ENCODE measurements at places on chromosomes 7 and 10. TPM values are rescaled to one million over a fixed set of nuclear protein-coding genes. Genes with fewer than 3 reads are reported as not detected.
A peak's percentile ranks its signal among the peaks of the same experiment; 100 is the strongest.

DNA sequence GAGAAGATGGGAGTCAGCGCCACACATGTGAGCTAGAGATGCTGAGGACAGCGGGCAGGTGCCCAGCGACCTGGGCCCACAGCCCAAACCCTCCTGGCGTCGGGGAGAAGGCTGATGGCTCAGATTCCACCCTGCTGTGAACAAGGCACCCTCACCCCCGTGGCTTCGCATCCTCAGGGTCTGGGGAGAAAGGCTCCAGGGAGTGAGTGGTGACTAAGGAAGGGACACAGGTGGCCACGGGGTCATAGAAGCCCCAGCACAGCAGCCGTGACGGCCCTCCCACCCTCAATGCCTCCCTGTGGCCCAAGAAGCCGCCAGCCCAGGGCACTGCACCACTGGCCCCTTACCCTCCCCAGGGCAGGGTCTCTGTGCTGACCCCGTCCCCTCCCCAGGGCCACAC is 19.6 kb downstream of the INTS1 start:
- DNase-seq, result no peak

GRCh38 chr7:51255036-51255435 is 61.6 kb downstream of the COBL start:
- no peak for DNase-seq

DNA sequence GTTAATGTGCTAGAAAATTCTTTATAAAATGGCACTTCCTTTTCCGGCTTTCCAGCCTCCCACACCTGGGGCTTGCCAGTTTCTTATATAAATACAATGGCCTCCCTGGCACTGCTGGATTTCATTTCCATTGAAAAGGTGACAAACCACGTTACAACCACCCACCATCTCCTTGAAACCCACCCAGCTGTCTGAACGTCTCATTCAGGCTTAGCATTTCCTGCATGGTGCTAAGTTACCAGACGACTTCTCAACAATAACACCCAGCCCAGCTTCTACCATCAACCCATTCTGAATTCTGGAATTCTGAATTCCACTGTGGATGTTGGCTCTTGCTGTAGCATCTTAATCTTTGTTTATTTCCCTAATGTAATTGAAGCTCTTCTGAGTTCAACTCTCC is 499.8 kb upstream of the CELF2 start:
- DNase-seq, result no peak

- DNase-seq, result no peak
Measured at GRCh38 chr10:78457804-78458482, 424.3 kb downstream of the RPS24 start.

DNA sequence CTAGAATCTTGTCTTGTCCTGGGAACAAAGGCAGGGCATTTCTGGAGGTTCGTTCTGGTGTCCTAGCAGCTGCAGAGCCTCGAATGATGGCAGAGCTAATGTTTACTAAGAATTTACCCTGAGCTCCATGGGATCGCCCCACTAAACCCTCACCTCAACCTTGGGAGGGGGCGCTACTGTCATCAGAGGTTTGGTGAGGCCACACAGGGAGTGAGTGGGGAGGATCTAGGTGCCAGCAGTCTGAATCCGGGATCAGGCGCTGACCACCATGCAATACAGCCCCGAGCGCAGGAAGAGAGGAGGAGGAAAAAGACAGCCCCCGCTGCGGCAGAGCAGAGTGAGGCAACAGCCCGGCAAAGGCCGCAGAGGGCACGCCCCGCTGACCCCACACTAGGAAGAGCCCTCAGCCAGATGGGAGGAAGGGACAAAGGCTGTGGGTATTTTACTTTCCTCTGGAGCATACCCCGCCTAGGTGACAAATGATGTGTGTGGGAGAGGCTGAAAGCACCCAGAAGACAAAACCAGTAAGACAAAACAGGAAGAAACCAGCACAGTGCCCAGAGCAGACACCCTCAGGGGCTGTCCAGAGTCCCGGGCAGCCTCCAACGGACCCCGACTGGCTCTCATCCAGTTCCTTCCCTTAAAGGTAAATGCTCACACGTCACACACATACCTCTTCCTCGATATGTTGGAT is 103.5 kb downstream of the FAM53B start:
- DNase-seq, result peak; percentile 11

DNA sequence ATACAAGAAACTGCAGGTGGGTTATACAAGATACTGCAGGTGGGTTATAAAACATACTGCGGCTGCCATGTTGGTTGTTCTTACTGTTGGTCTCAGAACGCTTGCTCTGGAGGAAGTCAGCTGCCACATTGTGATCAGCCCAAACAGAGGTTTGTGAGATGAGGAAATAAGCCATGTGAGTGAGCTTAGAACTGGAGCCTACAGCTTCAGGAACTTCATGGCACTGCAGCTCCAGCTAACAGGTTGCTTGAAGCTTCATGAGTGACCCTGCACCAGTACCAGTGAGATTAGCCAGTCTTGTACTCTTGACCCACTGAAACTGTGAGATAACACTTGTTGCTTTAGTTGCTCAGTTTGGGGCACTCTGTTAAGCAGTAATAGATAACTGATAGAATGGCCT is 74.5 kb upstream of the PRKCQ start:
- no peak for DNase-seq

- DNase-seq, result no peak
Measured at GRCh38 chr7:3439333-3440030, 138.4 kb downstream of the SDK1 start.

Gene CYTH3
- 20.2 TPM for polyA plus RNA-seq

- no peak for DNase-seq
Measured at GRCh38 chr10:101614663-101615524, 26.8 kb downstream of the DPCD start.

Gene MIOS
- 27.1 TPM for polyA plus RNA-seq

Gene SKIDA1
- polyA plus RNA-seq, result 4.3 TPM

Gene PWWP2B
- polyA plus RNA-seq, result 11.8 TPM

DNA sequence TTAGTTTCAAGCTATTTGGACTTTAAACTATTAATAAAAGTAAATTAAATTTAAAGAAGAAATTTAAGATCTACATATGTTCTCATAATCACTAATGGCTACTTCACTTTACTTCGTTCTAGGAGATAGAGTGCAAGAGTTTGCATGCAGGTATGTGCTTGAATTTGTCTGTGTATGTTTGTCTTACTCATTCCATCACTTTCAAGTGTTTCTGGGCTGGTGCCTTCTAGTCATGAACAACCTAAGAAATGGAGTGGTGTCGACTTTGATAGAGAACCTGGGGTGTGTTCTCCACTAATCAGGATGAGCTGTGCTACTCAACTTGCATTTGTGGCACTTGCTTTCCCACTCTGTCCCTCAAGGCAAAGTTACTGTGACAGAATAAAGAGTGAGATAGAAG is 169.9 kb downstream of the KCND2 start:
- DNase-seq, result no peak

GRCh38 chr10:22942437-22942836 is 14.6 kb downstream of the ARMC3 start:
- no peak for DNase-seq

- no peak for DNase-seq
Measured at GRCh38 chr10:78690354-78691111, 378.2 kb upstream of the ZMIZ1 start.

GRCh38 chr10:117865945-117866344 is 180.8 kb downstream of the RAB11FIP2 start:
- no peak for DNase-seq

Gene CACNB2
- polyA plus RNA-seq, result 101 TPM

- no peak for DNase-seq
Measured at GRCh38 chr10:46545861-46546590, 10.4 kb downstream of the GPRIN2 start.

Gene TUBAL3
- not detected for polyA plus RNA-seq

Gene VCL
- 162 TPM for polyA plus RNA-seq

Gene MCM10
- 6.9 TPM for polyA plus RNA-seq

Gene FBXL13
- 3.4 TPM for polyA plus RNA-seq

Gene PRPS1L1
- not detected for polyA plus RNA-seq

Gene MMRN2
- 7.3 TPM for polyA plus RNA-seq

Gene ITIH2
- not detected for polyA plus RNA-seq

DNA sequence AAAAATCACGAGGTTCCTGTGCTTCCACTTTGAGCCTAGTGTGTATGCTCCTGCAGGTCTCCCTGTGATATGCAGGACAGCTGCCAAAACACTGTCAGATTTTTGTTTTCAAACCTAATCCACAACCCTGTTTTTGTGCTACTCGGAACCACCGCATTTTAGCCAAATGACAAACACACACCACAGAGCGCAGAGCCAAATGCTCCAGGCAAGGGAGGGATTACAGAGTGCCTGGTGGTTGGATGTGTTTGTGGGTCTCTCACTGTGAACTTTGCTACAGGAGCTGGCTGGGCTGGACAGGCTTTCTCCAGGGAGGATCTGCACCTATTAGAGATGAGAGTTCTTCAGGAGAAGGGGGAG is 5.7 kb upstream of the RBM28 start:
- DNase-seq, result no peak

- DNase-seq, result no peak
Measured at GRCh38 chr10:6033954-6034353, 28.2 kb downstream of the IL2RA start.

Gene PVRIG
- polyA plus RNA-seq, result 2.3 TPM

GRCh38 chr7:681551-682307 is 44.8 kb upstream of the DNAAF5 start:
- DNase-seq, result no peak

Gene SFTPA1
- not detected for polyA plus RNA-seq

Gene MUC12
- not detected for polyA plus RNA-seq

GRCh38 chr10:84525120-84525806 is 196.9 kb downstream of the CCSER2 start:
- DNase-seq, result no peak

All from cardiac muscle cell (in vitro differentiated cells and primary cell).